ENCODE measurements at places on chromosomes 7 and 10.

DNA sequence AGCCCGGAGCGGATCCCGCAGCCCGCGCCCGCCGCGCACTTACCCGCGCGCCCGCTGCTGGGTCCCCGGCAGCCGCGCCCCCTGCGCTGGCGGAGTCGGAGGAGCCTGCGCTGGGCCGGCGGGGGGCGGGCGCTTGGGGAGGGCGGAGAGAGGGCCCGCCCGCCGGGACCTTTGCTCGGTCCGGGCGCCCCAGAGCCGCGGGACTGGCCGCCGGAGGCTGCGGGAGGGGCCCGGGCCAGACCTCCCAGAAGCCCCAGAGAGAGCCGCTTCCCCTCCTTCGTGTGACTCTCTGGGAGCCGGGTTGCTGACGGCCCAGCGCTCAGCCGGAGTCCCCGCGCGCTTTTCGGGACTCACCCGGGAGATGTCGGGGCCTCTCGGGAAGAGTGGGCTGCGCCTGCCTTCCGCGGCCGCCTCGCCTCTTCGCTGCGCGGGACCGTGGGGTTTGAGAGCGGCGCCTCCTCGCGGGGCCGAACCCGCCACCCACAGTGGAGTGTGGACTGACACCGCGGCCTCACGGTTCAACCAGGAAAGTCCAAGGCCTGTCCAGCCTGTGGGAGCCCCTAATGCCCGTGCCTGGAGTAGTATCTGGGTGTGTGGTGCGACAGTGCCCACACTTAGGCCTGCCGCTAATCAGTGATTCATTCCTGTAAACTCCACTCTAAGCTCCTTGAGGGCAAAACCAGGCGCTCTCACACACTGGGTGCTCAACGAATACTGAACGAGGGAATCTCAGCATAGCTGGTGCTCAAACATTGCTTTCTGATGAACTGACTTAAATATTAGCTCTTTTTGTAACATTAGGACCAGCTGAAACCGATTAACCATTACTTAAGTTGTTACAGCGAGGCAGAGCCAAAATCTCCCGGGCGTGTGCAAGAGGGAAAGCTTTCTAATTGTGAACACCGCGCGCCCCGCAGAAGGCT, at the start of gene GSDME:
Gene GSDME (minus strand): TSS at position 112 of the 923 bp plus-strand sequence. CDS start 7,690 bp downstream, outside the sequence.
- no peak for DNase-seq

DNA sequence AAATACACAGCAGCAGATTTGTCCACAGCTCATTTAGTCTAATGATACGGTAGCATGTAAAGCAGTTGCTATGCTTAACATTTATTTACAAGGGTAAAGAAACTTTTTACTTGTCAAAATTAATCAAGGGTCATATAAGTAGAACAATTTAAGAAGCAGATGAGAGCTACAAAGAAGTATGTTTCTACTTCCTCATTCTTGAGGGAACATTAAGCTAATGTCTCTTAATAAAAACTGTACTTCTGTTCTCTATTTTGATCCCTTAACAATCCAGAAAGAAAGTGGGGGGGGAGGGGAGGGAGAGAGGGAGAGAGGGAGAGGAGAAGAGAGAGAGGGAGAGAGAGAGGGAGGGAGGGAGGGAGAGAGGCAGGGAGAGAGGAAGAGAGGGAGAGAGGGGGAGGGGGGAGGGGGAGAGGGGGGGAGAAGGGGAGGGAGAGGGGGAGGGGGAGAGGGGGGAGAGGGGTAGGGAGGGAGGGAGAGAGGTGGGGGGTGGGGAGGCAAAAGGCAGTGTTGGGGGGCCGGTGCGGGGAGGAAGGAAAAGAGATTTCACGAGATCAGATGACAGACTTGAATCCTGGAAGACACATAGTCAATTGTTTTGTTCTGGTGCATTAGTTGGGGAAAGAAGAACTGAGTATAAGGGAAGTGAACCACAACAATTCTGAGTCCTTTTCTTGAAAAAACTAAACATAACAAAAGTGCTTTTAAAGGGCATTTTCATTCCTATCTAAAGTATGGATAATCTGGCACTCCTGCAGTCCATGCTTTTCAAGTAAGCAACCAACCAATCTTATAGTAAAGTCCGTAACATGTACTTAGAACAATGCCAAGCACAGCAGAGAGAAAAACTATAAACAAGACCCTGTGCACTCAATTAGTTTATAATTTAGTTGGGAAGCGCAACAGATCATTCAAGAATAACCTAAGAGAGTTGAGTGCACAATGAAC, 128.0 kb downstream of the USP6NL start:
- no peak for DNase-seq

DNA sequence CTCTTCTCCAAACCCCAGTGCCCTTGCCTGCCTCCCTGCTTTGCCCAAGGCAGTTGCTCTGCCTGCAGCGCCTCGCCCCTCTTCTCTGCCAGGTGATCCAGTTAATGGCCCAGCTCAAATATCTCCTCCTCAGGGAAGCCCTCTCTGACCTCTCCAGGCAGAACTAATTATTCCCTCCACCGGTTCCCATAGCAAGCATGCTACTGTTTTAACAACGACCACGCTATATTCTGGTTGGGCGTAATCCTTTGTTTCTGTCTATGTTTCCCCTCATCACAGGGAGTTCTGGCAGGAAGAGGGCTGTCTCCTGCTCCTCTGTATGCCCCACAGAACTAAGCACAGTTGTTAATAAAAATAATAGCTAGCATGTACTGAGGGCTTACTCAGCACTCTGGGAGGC, 36.8 kb upstream of the R3HCC1L start:
- DNase-seq = no peak

DNA sequence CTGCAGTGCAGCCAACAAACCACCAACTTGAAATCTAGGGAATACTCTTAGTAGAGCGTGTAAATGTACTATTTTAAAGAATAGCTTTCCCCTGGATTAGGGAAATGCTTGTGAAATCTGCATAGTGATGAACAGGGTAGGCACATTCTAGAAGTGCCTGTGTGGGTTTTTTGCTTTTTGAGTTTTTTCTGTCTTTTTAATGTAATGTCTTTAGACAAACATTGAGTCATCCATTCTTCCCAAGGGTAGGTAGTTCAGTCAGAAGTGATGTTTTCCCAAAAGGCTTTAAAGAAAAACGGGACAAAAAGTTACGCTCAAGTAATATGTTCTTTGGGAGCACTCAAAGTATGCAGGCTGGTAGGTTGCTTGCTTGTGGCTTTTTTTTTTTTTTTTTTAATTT, 130.0 kb downstream of the AUTS2 start:
- no peak for DNase-seq

DNA sequence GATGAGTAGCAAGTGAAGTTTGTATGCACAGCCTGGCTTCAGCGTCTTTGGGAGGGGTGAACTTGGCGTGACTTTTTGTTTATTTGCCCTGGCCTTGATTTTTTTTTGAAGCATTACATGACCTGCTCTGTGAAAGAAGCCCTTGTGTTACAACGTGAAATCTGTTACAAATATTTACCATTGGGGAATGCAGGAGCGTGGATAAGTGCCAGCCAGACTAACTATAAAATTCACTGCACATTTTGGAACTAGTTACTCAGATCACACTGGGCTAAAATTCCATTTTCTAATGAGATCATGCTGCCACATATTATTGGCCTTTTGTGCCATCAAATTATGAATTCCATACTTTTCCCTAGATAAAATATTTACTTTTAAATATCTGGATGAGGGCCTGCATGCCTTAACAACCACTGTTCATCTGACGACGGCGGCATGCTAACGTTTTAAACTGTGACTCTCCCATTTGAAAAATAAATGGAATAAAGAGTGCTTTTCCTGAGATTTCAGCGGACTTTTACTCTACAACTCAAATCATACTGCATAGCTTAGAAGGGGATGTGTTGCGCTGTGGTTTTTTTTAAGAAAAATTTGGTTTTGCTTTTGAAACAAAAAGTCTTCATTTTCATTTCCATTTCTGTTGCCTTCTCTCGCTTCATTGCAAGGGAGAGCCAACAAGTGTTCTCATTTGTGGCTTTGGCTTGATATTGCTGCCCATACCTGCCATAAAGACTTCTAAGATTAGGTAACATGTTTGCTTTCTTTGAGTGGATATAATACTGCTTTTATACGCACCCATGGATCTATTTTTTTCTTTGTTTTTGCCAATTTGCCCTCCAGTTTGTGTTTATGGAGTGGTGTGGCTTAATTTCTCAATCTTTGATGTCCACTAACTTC, 352.2 kb downstream of the TFEC start:
- DNase-seq = no peak

- no peak for DNase-seq
These were observed 205.3 kb downstream of the CHCHD3 start for GRCh38 chr7:132876576-132876975.

DNA sequence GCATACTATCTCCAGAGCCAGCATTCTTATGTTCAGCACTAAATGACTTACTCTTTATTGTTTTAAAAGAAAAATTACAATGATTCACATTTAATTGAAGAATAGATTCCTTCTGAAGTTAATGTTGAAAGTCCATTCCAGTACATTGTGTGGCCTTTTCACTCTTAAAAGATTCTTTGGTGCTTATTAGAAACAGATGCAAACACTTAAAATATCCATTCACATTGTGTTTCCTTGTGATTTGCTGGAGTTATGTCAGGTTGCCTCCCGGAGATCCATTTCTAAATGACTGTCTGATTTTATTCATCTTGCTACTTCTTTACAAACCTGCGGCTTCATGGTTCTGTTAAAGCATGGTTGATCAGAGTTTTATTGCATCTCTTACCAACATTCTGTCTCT, 152.8 kb downstream of the FOXP2 start:
- DNase-seq = no peak

DNA sequence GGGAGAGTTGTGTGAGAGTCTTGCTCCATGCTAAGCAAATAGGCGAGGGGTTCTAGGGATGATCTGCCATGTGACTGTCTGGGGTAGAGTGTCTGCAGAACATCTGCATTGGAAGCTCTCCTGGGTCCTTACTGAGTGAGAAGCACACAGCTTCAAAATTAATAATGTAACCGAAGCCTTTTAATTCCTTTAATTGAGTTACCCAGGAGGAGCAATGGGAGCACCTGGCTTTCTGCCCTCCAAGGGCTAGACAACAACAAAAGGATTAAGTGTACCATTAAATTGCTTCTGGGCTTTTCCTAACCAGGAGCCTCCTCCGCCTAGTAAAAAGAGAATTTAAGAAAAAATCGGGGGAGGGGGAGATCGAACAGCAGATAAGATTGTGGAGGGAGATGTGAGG, 102.0 kb upstream of the TBX20 start:
- no peak for DNase-seq

- no peak for DNase-seq
These were observed 96.4 kb downstream of the WDR37 start for GRCh38 chr10:1152386-1153250.

DNA sequence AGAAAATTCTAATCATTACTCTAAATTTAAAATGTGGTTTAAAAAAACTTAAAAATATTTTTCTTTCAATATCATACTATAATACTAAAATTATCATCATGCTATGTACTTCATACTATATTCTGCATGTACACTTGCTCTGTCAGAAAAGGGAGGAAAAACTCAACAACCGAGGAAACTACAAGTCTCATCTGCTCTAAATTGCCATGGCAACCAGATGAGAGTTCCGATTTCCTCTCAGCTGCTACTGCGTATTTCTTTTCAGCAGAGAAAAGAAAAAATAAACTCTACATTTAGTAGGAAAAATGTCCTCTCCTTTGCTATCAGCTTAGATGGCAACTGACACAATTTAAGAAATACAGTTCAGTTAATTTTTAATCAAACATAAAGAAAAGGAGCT, 178.9 kb downstream of the SRPK2 start:
- no peak for DNase-seq

DNA sequence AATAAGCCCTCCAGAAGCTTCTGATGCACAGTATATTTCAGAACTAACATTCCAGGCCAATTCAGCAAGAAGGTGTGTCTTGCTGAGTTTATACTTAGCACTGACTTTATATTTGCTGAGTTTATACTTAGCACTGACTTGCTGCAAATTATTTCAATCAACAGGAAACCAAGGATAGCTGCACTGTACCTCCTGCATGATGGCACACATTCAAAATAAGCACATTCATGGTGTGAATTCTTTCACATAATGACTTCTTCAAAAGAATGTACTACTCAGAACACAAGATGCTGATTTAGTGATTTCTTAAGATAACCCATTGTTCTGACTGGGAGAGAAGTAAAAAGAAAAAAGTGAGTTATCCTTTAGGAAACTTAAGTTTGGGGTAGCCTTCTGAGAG, 52.0 kb downstream of the JAZF1 start:
- DNase-seq = no peak

DNA sequence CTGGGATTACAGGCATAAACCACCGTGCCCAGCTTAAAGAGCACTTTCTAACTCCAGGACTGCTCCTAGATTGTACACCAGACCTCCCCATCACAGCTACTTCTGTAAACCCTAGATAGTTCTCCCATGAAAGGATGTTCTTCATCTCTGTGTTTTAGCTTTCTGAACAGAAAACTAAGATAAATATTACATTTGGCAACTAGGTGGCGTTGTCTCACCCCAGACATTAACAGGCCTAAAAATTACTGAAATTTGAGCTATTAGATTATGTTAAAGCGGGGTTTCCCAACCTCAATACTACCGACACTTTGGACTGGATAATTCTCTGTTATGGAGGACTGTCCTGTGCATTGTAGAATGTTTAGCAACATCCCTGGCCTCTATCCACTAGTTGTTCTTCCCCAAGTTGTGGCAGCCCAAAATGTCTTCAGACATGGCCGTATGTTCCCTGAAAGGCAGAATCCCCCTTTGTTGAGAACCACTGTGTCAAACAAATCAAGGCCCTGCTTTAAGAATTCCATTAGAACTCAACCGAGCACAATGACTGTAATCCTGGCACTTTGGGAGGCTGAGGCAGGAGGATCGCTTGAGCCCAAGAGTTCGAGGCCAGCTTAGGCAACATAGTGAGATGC, 19.1 kb downstream of the ATOH7 start:
- no peak for DNase-seq

DNA sequence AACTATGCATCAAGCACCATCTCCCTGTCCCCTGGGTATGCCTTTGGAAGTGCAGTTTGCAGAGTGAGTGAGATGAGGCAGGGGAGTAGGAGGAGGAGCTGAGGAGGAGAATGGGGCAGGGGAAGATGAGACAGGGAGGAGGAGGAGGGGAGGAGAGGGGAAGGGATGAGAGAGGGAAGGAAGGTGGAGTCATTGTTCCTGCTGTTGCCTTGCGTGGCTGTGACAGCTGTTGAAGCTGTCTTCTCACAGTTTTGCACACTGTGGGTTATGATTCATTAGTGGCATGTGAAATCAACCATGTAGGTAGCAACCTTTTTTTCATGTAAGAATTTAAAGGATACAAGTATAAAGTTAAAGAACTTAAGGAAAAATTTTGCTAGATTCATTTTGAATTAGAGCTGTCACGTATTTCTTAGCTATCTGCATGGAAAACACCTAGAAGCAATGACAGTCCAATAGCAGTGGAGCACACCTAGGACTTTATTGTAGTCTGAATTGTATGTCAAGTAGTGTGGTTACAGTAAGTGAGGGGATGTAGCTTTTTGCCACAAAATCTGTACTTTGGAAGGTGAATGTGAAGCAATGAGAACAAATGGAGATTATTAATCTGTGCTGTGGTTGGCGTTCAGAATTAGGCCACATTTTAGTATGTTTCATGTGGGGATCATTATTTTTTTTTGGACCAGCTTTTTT, 21.7 kb downstream of the CCM2 start:
- DNase-seq = no peak

GRCh38 chr7:138246428-138246827, 170.2 kb downstream of the AKR1D1 start:
- no peak for DNase-seq

- no peak for DNase-seq
These were observed 307.9 kb downstream of the PRKG1 start for GRCh38 chr10:51382181-51382580.

- no peak for DNase-seq
These were observed 100.1 kb downstream of the HIP1 start for GRCh38 chr7:75638594-75639070.
